AG04449 (cell line): ENCODE measurements at places on chromosomes 4 and X.

DNA sequence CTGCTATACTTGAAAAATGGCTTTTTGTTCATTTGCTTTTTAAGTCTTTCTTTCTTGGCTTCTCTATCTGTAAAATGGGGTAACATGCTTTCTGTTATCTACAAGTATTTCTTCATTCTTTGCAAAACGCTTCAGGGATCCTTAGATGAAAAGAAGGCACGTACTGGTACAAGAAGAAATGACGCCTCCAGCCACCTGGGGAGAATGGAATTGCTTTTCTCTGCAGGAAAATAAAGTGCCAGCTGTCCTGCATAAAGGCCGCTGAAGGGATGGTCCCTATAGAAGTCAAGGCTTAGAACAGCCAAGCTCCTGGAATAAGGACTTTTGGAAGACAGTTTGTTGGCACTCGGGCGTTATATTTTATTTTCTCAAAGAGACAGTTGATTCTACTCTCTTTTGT is 210.8 kb upstream of the RASGEF1B start:
- no peak for DNase-seq

DNA sequence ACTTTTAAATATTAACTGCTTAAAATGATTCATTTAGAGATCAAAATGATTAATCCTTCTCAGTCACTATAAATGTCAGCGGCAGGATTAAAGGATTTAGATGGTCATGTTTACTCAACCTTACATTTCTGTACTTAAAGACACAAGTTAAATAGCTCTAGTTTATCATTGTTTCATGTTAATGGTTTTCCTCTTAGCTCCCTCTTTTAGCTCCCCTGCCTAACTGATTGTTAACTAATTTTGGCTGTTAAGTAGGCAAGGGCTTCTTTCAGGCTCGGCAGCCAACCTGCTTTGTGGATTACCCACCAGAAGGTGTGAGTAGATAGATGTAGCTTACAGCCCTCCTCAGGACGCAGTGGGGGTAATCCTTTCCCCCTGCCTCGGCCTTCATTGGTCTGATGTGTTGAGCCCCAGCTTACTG is 96.0 kb downstream of the TENM3 start:
- DNase-seq, result no peak

DNA sequence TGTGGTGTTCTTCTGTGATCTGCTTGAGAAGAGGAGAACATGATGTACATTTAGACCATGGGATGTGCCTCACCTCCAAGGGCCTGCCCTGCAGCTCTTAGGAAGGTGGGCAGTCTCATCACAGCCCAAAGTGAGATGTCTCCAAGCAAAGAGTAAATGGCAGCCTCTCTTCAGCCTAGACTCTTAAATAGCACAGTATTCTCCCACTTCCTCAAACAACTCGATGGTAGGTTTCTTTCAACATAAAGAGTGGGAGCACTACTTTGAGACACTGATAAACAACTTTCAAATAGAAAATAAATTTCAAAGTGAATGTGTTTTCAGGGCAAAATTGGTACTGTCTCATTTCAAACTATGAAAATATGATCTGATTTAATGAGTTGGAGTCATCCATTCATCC is 35.2 kb downstream of the EDNRA start:
- no peak for DNase-seq

- no peak for DNase-seq
Measured at GRCh38 chrX:48461830-48462229, 8.2 kb downstream of the SLC38A5 start.

DNA sequence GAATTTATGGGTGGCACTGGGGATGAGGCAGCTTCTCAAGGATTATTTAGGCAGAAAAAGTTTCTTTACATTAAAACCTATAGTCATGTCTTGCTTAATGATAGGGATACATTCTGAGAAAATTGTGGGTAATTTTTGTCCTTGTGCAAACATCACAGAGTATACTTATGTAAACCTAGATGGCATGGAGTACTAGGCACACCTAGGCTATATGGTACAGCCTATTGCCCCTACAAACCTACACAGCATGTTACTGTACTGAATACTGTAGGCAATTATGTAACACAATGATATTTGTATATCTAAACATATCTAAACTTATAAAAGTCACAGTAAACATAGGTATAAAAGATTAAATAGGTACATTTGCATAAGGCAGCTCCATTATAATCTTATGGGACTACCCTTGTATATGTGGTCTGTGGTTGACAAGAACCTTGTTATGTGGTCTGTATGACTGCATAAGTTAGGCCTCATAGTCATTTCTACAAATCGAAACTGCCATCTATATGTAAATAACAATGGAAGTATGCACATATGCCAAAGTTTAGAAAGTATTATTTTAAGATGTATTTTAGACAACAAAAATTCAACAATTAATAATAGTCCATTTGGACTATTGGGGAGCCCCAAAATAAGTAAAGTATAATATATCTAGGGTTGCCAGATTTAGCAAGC is 87.3 kb downstream of the CFAP299 start:
- DNase-seq, result no peak

DNA sequence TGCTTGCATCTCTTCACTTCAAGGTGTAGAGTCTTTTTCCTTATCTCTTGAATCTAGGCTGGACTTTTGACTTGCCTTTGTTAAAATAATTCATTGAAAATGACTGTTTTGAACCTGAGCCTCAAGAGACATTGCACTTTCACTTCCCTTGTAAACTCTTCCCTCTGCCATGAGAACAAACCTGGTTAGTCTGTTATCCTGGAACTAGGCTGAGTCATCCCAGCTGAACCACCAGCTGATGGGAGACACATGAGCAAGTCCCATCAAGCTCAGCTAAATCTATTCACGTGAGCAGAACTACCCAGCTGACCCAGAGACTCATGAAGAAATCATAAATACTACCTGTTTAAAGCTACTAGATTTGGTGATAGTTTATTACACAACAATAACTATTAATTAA is 202.3 kb upstream of the CENPE start:
- DNase-seq, result no peak

- DNase-seq, result no peak
Measured at GRCh38 chr4:173426064-173426463, 27.1 kb upstream of the SCRG1 start.

DNA sequence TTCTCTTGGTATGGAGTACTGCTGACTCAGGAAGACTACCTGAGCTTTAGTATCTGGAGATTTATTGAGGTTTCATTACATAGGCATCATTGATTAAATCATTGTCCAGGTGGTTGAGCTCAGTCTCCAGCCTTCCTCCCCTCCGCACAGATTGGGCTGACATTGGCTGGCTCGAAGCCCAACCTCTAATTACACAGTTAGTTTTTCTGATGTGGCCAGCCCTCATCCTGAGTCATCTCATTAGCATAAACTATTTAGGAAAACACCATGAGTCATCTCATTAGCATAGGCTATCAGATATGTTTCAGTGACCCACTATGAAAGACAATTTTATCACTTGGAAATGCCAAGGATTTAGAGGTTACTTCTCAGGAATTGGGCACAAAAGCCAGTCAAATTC is 93.9 kb upstream of the ANKRD50 start:
- DNase-seq, result no peak

DNA sequence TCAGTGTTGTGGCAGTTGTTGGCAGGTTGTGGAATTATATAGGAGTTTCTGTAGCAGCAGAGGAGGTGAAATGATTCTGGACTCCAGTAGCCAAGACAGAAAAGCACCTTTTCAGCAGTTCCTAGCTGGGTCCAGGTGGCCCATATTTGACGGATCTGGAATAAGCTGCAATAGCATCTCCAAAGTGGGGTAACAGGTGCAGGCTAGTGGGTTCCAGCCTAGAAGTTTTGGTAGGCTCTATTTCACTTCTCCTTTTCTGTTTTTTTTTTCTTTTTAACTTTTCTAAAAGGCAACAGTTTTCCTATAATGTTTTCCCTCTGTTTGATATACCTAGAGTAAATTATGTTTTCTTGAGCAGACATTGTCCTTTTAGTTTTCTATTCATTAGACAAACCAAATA is 392.5 kb downstream of the C4orf33 start:
- no peak for DNase-seq

GRCh38 chr4:189202869-189203271 is 737.8 kb upstream of the FRG1 start:
- DNase-seq, result peak; percentile 34

DNA sequence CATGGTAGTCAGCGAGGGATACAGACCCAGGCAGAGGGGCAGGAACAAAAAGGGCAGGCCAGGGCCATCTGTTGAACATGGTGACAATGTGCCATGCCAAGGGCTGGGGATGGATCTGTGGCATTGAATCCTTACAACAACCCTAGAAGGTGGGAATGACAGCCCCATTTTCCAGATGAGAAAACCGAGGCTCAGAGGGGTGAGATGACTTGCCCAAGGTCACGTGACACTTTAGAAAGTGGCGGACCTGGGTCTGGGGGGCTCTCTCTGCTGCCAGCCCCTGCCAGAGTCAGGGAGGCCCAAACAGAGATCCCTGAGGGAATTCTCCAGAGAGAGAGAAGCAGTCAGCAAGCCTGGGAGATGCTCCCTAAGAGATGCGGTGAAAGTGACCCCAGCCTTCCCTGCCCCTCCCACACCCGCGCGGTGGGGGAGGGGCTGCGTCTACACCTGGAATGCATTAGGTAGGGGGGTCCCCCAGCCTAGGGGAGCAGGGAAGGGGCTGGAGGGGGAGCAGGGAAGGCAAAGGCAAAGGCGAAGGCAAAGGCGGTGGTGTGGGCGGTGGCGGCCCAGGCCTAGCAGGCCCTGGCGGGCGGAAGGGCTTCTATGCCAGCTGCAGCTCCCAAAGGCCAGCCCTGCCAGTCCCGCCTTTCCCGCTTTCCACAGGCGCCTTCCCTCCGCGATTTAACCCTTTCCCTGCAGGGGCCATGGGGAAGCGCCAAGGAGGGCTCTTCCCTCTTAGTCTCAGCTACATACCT is 13.0 kb downstream of the FGD1 start:
- DNase-seq, result no peak

DNA sequence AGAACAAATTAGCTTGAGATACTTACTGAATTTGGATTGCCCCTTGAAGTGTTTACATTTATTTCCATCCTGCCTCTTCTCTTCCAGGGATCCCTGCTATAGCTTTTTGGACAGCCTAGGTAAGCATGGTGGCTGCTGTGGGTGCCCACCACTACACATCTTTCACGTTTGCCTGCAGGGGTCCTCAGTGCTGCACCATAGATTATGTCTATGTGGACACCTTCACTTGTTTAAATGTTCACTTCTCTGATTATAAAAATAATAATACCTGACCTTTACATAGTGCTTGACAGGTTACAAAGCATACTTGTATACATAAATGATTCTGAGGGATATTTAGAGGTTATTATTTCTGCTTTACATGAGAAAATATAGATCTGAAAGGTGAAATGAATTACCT is 67.9 kb upstream of the SLC4A4 start:
- no peak for DNase-seq

- no peak for DNase-seq
Measured at GRCh38 chrX:153723351-153724251, 586 bp downstream of the BCAP31 start.

DNA sequence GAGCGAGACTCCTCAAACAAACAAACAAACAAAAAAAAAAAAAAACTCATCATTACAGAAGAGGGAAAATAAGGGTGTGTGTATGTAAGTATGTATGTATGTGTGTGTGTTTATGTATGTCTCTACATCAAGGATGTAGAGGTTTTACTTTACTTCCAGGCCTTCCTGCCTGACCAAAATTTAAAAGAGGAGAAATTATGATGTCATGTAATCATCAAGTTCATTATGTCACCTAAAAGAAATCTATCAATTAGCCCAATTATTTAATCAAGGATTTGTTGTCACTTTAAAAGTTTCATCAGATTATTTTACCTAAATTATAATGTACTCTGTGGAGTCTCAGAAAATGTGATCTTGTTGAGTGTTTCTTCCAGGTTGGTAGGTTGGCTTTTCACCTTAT is 21.6 kb downstream of the GUCY1A1 start:
- no peak for DNase-seq

DNA sequence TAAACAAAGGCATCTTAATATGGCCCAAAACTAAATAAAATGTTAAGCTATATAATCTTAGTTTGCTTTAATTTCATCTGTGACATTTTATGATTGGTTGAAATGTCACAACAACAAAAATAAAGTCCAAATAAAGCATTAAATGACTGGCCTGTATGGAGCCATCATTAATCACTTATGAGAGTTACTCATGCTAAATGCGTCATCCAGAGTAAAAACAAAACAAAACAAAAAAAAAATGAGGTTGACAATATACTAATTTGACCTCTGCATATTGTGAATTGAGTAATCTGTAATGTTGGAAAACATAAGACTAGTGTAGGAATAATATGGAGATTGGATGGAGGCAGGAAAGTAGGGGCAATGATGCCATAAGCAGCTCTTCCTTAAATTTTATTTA is 139.7 kb downstream of the MAPK10 start:
- DNase-seq, result no peak
